ENCODE measurements at places on chromosomes 5 and 9.

DNA sequence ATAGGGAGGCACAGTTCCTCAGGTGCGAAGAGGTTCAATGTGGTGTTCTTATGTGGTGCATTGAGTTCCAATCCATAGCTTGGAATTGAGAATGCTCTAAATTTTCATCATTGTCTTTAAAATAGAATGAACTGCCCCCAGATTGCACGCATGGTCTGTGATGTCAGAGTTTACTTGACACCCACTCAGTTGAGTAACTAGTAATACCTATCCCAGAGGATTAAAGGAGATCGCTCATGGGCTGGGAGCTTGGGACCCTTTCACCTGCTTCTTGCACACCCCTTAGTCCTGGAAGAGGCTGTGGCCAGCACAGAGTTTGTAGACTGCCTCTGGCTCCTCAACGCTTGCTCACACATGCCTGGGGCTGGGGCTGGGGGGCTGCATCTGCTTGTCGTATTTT lies 95.1 kb upstream of the OTULINL start:
- DNase-seq, result no peak

DNA sequence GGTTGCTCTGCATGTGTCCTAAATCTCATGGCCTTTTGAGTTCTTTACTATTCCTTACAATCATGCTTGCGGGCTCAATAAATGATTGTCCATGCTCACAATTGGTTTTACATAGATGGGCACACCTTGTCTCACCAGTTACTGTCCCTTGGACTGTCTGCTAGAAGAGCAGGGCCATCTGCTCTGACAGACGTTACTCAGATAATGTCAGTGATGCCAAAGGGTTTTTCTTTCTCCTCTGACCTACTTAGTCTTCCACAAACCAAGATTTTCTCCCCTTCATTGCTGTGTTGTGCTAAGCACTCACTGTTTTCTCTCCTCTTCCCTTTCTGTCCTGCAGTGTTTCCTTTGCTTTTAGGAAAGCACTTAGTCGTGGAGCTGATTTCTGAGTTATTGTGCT lies 562.3 kb downstream of the KIF4B start:
- no peak for DNase-seq

GRCh38 chr9:95876138-95876444 lies 600 bp downstream of the ERCC6L2 start:
- no peak for DNase-seq

DNA sequence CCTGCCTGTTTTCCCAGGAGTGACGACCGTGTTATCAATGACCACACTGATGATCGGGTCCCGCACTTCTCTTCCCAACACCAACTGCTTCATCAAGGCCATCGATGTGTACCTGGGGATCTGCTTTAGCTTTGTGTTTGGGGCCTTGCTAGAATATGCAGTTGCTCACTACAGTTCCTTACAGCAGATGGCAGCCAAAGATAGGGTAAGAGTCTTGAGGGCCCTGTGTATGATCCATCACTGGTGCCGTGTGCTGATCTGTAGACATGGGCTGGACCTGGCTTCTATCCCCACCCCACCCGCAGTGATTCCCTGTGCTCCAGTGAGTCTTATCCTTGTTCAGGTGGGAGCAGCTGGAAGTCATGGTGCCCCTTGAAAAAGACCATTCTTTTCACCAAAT lies 26.0 kb downstream of the GABRP start:
- DNase-seq, result no peak

DNA sequence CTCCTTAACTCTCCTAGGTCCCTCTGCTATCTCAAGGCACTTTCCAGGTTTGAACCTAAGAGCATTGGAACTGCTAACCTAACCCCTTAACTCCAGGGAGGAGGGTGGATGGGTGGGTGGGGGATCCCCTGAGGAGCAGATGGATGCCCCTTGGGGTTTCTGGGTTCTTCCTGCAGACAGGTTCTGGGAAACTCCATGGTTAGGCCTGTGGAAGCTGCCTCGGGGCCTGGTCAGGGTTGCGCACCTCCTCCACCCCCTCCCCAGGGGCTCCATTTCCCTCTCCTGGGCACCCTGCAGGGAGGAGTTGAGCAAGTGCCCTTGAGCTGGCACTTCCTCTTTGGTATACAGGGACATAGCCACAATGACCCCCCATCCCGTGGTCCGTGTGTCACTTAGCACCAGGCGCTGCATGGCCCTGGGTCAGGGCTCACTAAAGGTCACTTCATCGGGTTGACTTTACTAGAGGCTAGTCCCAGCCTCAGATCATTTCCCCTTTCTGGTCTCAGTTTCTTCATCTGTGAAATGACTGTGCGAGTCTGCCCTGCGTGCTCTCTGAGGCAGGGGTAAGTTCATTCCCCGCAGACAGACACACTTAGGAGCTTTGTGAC lies 16.0 kb downstream of the CXXC5 start:
- peak; percentile 79 for DNase-seq

DNA sequence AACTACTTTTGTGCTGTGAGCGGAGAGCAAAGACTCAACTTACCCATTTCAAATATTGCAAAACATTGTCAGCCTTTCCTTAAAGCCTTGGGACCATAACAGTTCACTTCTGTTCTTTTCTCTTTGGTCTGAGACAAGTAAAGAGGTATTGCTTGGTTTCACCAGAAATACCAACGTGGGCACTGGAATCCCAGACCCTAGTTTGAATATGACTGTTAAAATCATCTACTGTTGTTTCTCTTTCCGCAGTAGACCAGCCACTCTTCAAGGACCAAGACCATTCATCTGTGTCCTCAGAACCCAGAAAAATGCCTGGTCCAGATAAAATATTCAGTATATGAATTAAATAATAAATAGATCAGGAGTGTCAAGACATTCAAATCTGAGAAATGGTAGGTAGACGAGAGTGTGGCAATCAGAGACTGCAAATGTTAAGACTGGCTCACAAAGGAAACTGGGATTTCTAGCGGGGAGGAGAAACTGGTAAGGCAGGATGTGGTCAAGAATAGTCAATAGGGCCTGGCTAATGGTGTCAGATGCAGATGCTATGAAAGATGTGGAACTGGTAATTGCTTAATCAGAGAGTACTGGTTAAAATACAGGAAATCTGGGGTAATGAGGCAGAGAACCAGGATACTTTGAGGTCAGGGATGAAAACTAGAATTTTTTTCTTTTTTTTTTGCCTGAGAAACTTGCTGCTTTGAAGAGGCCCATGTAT lies 82.1 kb upstream of the IL33 start:
- no peak for DNase-seq

DNA sequence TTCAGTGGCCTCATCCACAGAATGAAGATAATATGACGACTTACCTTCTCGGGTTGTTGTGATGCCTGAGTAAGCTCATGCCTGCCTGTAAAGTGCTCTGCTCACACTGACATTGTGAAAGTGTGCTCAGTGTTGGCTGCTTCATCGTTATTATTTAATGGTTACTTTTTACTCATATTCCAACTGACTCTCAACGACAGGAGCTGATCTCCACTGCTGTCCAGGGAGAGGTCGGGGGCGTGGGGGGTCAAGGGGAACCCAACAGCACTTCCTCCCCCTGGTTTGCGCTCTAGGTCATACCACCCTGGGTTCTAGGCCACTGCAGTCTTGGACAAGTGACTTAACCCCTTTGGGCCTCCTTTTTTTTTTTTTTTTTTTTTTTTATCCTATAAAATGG lies 52.9 kb upstream of the ANGPTL2 start:
- peak; percentile 53 for DNase-seq

GRCh38 chr9:589723-590122 lies 251.8 kb upstream of the DMRT1 start:
- DNase-seq, result no peak

Data from right atrium auricular region (tissue), 2 donors.